ENCODE measurements at places on chromosomes 16 and 17.

- DNase-seq: no peak
These were observed 387 bp downstream of the MRPL28 start for GRCh38 chr16:369866-370436.

DNA sequence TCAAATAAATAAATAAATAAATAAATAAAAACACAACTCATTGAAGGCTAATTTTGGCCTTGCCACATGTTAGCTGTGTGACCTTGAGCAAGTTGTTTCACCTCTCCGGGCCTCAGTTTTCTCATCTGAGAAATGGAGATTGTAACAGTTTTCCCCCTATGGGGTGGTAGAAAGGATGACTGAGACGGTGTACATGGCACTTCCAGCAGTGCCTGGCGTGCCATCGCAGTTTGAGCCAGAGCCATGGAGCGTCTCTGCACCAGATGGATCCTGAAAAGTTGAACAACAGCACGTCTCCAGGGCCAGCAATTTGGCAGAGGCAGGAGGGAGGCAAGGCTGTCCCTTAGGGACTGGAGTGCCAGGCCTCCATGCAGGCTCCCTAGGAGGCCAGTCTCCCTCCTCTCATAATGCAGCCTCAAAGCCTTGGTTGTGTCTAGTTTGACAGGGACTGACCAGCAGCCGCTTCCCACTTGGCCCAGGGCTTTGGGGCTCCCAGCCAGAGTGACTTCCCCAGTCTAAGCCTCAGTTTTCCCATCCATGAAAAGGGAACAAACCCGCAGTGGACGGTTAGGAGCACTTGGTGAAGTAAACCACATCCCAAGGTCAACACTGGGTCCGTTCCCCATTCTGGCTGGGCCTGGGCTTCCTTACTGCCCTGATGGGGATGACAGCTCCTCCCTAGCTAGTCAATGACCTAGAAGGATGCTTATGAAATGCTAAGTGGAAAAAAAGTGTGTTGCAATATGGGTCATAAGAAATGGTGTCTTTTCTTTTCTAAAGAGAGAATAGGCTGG is 19.3 kb downstream of the SOCS1 start:
- no peak for DNase-seq

GRCh38 chr17:72971226-72971880 is 121.1 kb downstream of the SLC39A11 start:
- DNase-seq: no peak

GRCh38 chr16:53150769-53151168 is 96.0 kb downstream of the CHD9 start:
- no peak for DNase-seq

- DNase-seq: no peak
These were observed 7.5 kb upstream of the JUP start for GRCh38 chr17:41793784-41794539.

GRCh38 chr17:15340966-15341365 is 431 bp downstream of the TEKT3 start:
- DNase-seq: no peak

Data from stimulated activated CD4-positive, alpha-beta T cell treated with anti-CD3 and anti-CD28 coated beads, Interleukin-4, amount 100 ng/mL, for 24 hours (primary cell).